ENCODE measurements at places on chromosomes 3 and 15.

DNA sequence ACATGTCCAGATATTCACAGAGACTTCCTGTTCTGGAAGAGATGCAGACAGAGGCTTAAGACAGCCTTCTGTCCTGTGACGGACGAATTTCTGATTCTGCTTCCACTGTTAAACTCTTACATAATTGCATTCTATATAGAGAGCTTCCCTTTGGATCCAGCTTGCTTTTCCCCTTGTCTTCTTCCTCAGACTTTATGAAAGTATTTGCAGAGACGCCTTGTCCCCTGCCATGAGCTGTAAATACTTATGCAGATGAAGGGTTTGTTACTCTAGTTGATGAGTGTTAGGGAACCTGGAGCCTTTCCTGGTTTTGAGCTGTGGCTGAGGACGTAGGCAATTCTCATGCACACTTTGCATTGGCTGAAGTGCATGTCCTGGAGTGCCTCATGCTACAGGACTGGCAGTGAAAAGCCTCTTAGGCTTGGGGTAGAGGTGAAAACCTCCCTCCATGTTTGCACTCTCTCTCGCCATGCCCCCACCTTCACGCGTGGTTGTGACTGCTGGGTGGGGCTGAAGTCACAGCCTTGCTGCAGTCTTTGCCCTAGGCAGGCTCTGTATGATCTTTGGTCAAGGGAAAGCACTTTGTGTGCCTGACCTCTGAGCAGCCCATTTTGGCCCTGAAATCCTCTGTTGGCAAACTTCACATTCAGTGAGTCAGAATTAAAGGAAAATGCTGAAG lies 286.6 kb downstream of the PTPRG start:
- no peak for DNase-seq

DNA sequence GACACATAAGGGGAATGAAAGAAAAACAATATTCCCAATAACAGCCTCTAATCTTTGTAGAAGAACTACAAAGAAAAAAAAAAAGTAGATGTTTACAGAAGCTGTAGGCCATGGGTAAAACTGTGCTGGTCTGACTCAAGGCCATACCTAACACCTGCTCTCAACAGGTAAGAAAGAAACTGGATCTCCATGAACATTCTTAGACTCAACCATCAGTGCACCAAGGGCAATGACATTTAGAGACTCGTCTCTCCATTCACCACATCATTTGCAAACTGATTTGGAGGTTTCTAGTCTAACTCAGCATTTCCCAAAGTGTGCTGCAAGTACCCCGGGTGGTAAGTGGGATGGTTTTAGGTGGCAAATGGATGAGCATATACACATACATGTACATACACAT lies 164.2 kb downstream of the FOXP1 start:
- no peak for DNase-seq

DNA sequence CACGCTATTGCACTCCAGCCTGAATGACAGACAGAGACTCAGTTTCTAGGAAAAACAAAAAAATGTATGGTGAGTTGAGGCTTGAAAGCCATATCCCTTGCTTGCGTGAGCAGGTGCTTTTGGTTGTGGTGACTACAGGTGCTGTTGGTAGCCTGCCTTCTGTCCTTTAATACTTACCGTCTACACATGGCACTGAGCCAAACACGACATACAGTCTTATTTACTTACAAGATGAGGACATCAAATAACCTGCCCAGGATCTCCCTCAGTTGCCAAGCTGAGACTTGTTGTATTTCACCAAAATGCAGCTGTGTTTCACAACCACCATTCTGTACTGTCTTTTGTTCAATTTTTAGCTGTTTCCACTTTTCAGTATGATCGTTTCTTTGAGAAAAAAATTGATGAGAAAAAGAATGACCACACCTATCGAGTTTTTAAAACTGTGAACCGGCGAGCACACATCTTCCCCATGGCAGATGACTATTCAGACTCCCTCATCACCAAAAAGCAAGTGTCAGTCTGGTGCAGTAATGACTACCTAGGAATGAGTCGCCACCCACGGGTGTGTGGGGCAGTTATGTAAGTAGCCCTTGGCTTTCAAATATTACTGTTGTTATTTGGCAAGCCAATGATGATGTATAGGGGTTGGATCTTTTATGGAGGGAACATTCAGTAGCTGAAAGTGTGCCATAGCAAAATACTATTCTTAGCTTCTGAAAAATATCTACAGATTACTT lies 6.5 kb downstream of the ALAS1 start:
- no peak for DNase-seq

GRCh38 chr15:65020419-65020818 lies 9.0 kb downstream of the MTFMT start:
- DNase-seq, result no peak

- DNase-seq, result no peak
Observed at GRCh38 chr3:194148383-194148782, 12.4 kb downstream of the HES1 start.

- no peak for DNase-seq
Observed at GRCh38 chr3:72316501-72317279, 531.6 kb downstream of the SHQ1 start.

- no peak for DNase-seq
Observed at GRCh38 chr3:154701055-154701454, 271.1 kb upstream of the GPR149 start.

DNA sequence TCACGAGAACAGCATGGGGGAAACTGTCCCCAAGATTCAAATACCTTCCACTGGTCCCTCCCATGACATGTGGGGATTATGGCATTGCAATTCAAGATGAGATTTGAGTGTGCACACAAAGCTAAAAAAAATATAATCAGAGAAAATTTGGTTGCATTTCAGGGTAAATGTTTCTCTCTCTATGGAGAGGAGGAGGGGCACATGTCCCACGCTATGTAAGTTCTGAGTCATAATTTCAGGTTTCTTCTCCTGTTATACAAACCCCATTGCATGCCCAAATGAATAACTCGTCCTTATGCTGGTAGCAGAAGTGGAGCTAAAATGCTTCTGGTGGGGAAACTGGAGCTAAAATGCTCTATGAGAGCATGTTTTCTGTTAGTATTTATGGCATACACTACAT lies 209.7 kb upstream of the DCBLD2 start:
- no peak for DNase-seq

- no peak for DNase-seq
Observed at GRCh38 chr3:32424581-32425250, 33.1 kb downstream of the CMTM7 start.

DNA sequence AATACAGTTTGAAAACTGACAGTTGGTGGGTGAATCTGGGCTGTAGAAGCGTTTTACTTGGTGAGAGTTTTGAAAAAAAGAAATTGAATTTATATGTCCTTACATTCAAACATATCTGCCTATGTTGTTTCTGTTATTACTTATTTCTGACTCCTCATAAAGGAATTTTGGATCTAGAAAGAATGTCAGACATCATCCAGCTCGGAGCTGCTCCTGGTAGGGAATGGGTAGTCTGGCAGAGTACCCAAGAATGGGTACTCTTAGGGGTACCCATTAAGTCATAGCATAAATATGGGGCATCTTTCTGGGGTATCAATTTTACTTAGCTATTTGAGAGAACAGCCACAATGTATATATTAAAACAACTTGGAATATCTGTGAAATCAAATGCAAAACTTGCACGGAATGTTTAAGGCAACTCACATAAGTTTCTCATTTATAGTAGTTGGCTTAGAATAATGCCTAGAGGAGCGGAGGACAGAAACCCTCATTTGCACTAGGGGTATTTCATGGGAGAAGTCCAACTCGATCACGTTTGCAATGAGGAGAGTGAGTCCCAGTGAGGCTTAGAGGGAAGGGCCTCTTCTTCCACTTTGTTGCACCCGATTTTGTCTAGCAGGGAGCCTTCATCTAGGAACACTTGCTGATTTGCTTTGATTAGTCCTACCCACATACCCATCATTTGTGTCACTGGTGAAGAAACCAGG lies 2.4 kb upstream of the LARP6 start:
- no peak for DNase-seq

GRCh38 chr15:30962659-30963058 lies 28.8 kb downstream of the MTMR10 start:
- DNase-seq, result no peak

- DNase-seq, result no peak
Observed at GRCh38 chr3:50171540-50172301, 16.6 kb downstream of the SEMA3F start.

- no peak for DNase-seq
Observed at GRCh38 chr15:51366920-51367319, 25.5 kb downstream of the GLDN start.

DNA sequence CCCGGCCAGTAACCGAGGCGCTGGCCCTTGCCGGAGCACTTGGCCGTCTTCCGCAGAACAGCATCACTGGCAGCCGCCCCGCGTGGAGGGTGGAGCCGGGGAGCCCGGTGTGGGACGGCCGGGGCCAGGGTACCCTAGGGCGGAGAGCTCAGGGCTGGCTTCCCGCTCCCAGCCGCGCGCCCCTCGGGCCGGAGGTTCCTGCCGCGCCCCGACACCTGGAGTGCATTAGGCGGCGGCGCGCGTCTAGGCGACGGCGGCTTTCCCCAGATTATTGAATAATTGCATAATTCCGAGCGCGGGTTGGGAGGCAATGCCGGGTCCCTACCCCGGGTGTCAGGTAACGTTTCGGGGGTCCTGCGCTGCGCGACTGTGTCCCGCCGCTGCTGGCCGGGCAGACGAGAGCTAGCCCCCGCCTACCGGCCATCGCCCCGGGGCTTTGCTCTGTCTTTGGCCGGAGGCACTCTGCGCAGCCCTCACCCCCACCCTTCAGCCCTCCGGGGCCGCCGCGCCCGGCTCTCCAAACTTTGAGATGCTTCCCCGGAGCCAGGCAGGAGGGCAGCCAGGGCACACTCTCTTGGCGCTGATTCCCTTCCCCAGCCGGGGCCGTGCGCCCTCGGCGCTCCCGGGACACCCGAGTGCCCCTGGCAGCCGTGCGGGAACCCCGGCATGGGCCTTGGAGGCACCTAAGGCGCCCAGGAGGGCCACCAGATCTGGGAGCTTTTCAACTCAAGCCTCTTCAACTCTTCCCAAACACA lies 749 bp downstream of the ITGA11 start:
- DNase-seq, result no peak

DNA sequence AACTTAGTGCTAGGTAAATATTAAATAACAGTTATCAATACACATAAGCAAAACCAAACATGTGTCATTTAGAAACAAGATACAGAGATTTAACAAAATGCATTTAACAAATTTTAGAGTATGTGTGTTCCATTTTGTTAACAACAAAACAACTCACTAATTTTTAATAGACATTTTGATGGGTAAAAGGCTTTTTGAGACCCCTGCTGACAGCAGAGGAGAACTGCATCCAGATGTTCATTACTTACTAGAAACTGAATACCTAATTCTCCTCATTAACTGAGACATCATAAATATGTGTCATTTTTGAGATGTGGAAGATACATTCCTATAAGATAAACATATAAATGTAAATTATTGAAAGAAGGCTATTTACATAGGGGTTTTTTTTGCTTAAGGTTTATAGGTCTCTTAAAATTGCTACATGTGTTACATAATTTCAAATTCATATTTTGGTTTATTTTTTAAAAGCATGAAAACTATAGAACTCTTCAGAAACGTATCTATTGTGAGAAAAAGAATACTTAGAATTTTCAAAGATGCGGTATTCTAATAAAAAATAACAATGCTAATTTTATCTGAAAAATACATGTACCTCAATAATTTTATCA lies 1009.8 kb downstream of the TUSC7 start:
- DNase-seq, result peak; percentile 1

GRCh38 chr15:100042558-100042957 lies 299.2 kb downstream of the ADAMTS17 start:
- no peak for DNase-seq

DNA sequence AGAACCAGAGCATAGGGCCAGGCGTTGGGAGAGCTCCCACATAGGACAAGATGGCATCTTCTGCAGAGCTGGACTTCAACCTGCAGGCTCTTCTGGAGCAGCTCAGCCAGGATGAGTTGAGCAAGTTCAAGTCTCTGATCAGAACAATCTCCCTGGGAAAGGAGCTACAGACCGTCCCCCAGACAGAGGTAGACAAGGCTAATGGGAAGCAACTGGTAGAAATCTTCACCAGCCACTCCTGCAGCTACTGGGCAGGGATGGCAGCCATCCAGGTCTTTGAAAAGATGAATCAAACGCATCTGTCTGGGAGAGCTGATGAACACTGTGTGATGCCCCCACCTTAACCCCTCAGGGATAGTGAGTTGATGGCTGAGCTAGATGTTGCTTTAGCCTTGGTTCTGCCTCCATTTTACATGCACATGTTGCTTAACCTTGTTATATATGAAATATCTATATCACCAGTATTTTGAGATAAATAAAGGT lies at the start of gene PYDC2:
Gene PYDC2 (plus strand): TSS at position 51 of the 483 bp plus-strand sequence. CDS start 0 bp downstream, at position 51.
- no peak for DNase-seq

- DNase-seq, result no peak
Observed at GRCh38 chr15:59283717-59284391, 77.2 kb downstream of the LDHAL6B start.

GRCh38 chr3:172228036-172228415 lies 188.6 kb downstream of the FNDC3B start:
- no peak for DNase-seq
